ENCODE measurements at places on chromosomes 3 and 15.

GRCh38 chr3:32401126-32401525 lies 9.5 kb downstream of the CMTM7 start:
- DNase-seq = no peak

DNA sequence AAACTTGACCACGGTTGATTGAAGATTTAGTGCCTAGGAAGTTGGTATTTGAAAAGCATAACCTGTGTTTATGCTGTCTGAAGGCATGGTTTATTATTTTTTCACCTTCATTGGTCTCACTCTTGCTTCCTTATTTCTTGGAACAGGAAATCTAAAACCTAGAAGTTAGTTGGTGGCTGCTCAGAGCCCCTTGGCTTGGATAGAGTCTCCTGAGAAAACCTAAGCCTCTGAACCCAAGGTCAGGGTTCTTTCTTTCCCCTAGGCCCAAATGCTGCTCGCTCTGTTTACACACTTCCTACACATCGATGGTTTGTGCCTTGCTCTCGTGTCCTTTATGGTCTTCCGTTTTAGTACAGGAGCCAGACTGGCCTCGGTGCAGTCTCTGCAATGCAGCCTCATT lies 82.2 kb downstream of the TRAK1 start:
- DNase-seq = peak; percentile 68

DNA sequence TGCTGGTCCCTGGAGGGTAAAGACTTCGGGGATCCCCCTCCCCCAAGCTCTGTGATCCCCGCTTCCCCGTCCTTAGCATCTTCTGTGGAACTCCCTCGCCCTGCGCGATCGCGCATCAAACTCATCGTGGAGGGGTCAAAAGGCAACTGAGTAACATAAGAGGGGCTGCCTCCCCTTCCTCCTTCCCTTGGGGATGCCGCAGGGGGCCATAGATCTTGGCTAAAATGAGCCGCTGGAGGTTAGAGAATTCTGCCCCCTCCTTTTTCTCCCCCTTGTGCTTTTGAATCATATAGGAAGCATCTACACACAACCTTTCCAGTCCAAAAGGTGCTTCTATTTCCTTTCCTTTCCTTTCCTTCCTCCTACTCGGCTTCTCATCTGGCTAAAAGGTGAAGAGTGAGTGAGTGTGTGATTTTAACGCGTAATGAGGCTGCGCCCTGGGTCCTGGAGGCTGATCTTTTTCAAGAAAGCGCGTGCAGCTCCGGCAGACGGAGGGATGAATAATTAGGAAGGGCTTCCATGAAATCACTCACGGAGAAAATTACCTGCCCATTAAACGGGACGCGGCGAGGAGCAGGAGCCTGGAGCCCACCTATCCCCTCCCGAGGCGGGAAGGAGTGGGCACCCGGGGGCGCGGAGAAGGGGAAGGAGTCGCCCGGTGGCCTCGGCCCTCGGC lies 831 bp upstream of the ROBO2 start:
- DNase-seq = peak; percentile 57

DNA sequence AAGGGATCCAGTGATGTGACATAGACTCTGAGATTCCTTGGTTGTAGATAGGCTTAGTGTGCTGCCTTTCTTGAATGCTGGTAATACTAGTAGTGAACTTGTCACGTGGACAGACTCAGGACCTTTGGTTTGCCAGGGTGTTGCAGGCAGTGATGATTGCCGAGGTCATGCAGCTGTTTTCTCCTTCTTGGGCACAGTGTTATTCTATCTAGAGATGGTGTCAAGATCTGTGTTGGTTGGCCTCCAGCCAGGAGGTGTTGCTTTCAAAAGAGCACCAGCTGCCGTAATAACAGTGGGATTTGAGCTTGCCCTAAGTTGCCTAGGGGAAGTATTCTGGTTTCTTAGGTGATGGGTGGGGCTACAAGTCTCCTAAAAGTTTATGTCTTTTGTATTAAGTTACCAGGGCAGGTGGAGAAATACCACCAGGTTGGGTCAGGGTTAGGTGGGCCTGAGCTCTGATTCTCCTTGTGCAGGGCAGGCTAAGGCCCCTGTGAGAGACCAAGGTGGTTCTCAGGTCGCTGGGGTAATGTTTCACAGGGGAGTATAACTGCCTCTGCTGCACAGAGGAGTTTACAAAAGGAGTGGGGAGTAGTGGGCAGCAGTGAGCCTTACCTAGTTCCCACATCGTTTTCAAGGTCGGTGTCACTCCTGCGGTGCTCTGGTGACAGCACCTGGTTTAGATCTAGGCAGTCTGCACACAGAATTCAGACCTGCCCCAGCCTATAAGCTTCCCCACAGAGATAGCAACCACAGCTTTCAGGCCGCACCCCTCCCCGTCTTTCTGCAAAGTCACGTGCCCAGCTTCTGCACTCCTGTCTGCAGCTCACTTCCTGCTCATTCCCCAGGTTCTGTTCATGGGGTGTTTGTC lies 350.3 kb downstream of the DOCK3 start:
- DNase-seq = peak; percentile 59

DNA sequence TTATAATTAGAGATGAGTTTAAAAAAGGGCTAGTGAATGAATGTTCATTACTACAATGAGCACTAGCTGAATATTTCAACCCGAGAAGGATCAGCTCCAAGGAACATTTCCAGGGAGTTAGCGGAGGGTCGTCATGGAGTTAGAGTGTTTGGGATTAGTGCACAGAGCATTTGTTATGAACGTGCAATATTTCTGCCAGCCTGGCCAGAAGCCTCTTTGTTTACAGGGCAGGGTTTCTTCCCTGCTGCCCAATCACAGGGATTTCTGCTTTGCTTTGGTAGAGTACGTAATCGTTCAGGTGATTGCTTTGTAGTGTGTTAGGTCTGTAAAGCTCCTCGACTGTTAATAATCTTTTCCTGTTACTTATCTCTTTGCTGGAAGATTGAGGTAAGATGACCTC lies 5.9 kb downstream of the CGNL1 start:
- DNase-seq = peak; percentile 66

DNA sequence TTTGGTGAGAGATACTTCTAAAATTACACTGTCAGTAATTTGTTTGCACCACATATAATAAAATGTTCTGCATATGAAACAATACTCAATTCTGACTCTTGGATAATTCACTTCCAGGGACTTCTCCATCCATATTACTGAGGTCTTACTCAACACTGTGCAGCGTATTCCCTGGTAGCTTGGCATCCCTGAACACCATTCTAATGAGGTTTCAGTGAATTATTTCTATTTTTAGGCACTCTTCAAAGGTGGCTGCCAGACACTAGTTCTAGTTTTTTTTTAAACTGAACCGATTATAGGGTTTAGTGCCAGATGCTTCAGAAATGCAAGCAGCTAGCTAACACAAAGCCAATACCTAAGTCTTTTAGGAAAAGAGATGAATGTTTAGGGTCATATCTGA lies 283.3 kb downstream of the FEZF2 start:
- no peak for DNase-seq

DNA sequence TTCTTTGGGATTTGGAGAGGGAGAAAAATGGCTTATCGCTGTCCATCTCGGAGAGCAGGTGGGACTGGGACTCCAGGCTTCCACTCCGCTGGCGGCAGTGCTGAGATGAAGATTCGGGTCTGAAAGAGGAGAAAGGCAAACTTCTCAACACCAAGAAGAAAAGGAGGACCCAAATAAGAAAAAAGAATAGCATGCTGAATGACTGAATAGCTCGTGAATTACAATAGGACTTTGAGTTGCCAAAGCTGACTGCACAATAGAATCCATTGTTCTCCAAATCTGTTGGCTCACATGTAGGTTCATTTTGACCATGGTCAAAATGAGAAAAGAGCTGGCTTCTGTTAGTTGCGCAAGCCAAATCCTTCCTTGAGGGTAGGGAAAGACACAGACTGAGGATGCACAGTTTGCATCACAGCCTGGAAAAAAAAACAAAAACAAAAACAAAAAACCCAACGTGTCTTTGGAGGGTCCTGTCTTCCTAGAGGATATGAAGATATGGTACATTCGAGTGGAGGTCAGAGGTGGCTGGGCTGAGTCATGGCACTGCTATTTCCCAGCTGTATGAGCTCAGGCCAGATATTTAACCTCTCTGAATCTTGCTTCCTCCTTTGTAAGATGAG lies 59.3 kb upstream of the LMOD3 start:
- peak; percentile 46 for DNase-seq

- no peak for DNase-seq
These were observed 47.2 kb upstream of the KLF13 start for GRCh38 chr15:31279221-31280045.

- DNase-seq = no peak
These were observed 226.6 kb downstream of the DPH6 start for GRCh38 chr15:35319354-35319753.

- peak; percentile 6 for DNase-seq
These were observed 1.0 kb upstream of the MGA start for GRCh38 chr15:41659190-41659589.

GRCh38 chr15:30990446-30991254 lies 778 bp downstream of the MTMR10 start:
- DNase-seq = peak; percentile 55

DNA sequence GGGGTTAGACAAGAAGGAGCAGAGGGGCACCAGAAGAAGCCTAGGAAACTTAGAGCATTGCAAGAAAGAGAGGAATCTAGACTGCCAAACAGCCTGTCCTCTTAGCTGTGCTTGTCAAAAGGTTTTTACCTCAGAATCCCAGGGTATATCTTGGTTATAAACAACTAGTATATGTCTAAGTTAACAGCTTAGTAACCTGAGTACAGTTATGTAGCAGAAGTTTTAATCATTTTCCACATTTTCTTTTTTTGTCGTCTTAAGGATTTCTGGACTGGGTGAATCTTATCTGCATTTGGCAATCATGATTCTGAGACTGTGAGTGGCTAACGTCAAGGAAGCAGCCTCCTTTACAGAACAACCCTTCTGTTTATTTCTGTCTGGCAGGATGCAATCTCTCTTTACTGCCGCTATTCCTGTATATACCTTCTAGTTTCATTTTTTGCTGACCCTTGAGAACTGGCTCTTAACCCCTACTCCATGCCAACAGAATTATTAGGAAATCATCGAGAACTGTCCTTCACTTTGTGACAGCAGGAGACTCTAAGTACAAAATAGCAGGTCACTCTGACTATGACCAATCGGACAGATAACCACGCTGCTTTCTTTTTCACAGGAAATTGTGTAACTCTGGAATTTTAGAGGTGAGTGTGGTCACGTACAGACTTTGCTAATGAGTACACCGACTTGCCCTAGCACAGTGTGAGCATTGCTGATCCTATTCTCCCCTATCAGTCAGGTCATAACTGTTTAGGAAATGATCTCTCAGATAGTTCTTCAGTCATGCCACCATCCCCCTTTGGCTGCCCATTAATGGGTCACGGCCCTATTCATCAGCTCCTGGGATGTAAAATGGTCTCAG lies 3.3 kb upstream of the CP start:
- peak; percentile 52 for DNase-seq

GRCh38 chr3:189841473-189842205 lies 210.4 kb downstream of the TP63 start:
- no peak for DNase-seq

- no peak for DNase-seq
These were observed 84.2 kb downstream of the SEMA6D start for GRCh38 chr15:47801522-47801921.

DNA sequence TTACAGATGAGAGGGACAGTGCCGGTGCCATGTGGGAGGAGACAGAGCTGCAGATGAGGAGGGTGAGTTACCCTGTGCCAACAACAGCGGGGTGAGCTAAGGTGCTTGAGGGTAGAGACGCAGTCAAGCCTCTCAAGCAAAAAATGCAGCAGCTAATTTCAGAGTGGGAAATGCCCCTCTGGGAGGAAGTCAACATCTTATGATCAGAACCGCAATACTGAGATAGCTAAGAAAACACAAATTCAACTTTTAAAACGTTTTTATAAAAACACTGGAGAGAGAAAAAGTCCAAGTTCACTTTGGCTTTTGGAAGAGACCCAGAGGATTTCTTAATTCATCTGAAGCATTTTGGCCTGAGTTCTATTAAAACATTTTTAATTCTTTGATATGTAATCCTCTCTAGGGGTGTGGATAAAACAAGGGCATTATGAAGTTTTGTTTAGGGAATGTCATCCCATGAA lies 319.2 kb downstream of the SLC9A9 start:
- no peak for DNase-seq

- DNase-seq = no peak
These were observed 133.9 kb downstream of the CCNL1 start for GRCh38 chr3:157026091-157026490.

Measured in small intestine (tissue), 16 donors.